ENCODE measurements at places on chromosomes 7 and 10.

GRCh38 chr10:103820101-103821062 is 35.0 kb downstream of the SH3PXD2A start:
- DNase-seq = peak; percentile 56

DNA sequence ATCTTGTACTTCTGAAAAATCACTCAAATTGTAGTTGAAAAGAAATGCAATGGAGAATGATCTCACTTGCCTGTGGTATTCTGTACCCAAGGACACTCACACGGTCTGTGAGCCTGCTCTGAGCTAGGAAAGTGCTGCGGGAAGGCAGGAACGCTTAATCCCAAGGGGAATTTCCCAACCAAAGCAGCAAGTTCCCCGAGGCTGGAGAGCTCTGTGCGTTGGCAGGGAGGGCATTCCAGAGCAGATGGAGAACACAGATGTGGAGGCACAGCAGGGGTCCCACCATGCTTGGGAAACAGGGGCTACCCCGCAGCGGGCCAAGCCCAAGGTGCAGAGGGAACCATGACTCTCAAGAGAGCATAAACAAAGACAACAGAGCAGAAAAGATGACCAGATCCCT is 13.6 kb downstream of the SVIL start:
- peak; percentile 85 for DNase-seq

DNA sequence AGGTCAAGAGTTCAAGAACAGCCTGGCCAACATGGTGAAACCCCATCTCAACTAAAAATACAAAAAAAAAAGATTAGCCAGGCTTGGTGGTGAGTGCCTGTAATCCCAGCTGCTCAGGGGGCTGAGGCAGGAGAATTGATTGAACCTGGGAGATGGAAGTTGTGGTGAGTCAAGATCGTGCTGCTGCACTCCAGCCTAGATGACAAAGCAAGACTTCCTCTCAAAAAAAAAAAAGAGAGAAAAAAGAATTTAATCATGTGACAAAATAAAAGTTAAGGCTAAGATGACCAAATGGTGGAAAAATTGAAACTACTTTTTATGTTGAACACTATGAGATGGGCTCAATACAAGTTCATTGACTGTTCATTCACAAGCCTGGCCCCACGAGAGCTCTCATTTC is 141.1 kb upstream of the WDR11 start:
- no peak for DNase-seq

DNA sequence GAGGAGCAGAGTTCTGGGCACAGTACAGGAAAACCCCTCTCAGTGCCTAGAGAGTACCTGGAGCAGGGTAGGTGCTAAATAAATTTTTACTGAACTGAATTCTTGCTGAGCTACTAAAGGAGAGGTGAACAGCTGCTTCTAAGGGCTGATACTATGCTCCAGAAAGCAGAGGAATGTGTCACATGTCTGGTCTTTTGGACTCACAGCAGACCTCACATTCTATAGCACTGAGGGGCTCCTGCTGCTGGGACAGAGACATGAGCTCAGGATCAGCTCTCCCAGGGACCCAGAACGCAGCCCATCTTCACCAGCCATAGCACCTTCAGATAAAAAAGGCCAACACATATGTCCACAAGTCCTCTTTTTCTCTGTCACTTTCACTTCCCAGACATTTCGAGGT is 133.0 kb upstream of the KLF14 start:
- no peak for DNase-seq

GRCh38 chr10:21194510-21194993 is 297.4 kb upstream of the NEBL start:
- DNase-seq = no peak

- DNase-seq = no peak
Measured at GRCh38 chr10:128998101-128998805, 468.8 kb upstream of the MGMT start.

DNA sequence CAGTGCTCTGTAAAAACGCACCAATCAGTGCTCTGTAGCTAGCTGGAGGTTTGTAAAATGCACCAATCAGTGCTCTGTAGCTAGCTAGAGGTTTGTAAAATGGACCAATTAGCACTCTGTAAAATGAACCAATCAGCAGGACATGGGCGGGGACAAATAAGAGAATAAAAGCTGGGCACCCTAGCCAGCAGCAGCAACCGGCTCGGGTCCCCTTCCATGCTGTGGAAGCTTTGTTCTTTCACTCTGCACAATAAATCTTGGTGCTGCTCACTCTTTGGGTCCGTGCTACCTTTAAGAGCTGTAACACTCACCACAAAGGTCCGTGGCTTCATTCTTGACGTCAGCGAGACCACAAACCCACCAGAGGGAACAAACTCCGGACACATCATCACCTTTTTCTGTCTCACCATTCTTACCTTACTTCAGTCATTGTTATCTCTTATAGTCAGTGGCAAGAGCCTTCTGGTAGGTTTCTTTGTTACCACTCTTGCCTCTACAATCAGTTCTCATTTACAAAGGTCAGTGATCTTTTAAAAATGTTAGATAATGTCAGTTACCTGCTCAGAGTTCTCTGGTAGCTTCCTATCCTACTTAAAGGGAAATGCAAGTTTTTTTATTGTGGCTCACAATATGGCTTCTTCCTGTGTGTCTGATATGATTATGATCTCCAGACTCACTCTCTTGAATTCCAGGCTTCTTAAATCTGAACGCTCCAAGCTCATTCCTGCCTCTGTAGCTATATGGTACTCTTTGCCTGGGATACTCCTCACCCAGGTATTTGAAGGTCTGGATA is 4.5 kb downstream of the STAM start:
- DNase-seq = no peak

DNA sequence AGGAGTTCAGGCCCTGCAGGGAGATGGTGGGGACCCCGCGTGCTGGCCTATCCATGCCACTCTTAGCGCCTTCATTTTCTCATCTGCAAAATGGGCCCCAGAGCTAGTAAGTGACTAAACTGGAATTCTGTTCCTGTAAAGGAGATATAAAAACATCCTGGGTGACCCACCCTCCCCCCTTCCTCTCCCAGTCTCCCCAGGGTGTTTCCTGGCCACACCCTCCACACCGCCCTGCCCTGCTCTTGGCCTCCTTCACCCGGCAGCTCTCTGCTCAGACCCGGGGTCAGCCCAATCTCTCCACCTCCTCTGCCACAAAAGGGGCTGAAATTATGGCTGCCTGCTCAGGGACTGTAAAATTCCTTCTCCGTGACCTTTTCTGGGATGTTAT is 70.7 kb downstream of the C10orf105 start:
- no peak for DNase-seq

GRCh38 chr10:118672766-118673715 is 77.6 kb upstream of the PRLHR start:
- no peak for DNase-seq

- DNase-seq = no peak
Measured at GRCh38 chr7:40369641-40370277, 235.0 kb downstream of the SUGCT start.

- DNase-seq = no peak
Measured at GRCh38 chr7:66257481-66257880, 52.3 kb downstream of the TPST1 start.

DNA sequence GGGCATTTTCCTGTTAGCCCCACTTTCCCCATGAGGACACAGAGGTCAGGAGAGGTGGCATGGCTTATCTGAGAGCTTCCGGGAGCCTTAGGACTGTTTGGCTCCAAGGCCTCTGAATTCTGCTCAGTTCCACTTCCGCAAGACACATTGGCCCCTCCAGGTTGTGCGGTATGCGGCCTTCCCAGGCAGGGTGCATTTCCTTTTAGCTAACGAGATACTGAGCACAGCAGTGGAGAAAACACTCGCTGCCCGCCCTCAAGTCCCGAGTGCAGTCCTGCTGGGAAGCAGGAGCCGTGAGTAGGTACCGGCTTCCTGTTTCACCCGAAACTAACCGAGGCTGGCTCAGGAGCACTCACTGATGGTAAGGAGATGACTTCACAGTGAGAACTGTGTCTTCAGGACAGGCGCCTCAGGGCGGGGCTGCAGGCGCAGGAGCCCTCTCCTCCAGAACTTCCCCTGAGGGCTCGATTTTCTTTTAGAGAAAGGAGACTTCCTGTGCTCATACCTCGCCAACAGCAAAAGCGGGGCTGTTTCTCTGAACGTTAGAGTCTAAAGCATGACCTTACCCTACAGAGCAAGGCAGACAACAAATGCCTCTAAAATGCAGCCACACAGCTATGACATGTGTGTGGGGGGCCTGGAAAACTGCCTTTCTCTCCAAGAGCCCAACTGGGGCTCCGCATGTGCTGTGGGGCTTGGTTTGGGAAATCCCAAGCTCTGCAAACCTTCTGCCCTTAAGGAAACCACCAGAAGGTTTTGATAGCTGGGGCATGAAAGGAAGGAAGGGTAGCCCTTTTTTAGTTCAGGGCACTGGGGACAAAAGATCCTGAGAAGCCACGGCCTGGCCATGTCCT is 25.9 kb downstream of the RGS10 start:
- no peak for DNase-seq

DNA sequence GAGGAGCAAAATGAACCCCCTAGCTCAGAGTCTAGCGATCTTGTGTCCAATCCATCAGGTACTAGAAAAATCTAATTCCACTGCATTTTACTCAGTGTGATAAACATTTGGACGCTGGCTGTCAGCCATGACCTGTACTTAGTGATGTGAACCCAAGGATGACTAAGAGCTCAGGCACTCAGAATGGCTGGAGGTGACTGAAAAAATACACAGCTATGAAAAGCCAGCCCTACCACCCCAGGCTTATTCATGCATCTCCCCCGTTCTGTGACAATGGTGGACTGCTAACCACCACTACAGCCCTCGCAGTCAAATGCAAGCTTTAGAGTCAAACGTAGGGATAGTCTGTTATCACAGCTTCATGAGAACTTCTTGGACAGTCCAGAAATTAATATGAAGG is 14.9 kb downstream of the AFAP1L2 start:
- no peak for DNase-seq

- DNase-seq = no peak
Measured at GRCh38 chr7:64686493-64687184, 20.7 kb downstream of the ZNF107 start.

DNA sequence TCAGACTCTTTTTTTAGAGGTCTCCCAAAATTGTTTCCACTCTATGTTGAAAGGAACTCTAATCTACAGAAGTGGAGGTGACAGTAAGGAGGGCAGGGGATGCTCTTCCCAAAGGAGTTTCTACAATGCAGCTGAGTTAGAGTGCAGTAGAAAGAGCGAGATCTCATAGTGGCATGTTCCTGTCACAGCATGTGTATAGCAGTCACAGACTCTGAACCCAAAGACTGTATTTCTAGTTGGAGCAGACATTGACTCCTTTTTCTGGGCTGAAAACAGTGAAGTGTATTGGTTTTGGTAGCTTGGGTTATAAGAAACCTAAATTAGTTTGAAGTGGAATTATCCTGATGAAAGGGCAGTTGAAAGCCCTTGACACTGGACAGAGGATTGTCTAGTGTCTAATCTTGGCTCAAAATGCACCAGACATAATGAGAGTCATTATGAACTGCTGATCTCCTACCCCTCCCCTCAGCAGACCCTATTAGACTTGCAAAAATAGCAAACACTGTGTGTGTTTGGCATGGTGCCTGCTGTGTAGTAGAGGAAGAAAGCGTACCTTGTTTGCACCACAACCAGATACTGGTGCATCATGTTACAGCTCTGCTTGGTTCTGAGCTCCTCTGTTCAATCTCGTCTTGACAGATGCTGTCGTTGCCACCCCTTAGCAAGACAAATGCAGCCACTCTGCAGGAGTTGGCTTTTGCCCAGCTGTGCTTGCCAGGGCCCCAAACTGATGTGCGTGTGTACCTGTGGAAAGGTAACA is 336.0 kb downstream of the AUTS2 start:
- DNase-seq = no peak

DNA sequence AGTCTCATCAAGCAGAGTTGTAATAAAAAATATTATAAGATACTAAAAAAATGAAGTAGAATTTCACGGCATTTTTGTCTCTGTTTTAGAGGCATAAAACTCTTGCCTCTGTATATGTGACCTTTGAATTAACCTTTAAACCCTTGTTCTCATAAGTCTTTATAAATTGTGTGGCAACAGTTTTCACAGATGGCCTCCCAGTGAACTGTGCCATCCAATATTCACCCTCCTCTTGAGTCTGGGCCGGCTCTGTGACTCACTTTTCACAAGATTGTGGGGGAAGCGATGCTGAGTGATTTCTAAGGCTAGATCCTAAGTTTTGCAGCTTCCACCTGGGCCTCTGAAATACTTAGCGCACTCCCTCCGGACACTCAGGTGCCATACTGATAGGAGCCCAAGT is 4.6 kb upstream of the USP6NL start:
- no peak for DNase-seq

- peak; percentile 65 for DNase-seq
Measured at GRCh38 chr7:137879357-137880158, 32.8 kb upstream of the DGKI start.

GRCh38 chr7:79281426-79281825 is 172.0 kb downstream of the MAGI2 start:
- no peak for DNase-seq

DNA sequence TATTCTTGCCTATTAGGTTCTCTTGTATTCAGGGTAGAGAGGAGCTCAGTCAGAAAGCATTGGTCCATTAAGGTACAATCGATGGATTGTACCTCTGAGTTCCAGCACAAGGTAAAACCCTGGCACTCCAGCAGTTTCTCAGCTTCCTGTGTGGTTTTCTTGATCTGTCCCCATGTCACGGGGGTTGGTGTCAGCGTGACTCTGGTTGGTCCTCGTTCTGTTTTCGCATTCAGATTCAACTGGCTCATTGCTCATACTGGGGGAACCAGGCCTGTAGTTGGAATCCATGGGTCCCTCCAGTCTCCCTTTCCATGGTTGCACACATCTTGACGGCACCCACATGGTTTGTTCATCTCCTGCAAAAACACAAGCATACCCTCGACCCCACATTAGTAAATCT is 32.7 kb upstream of the RASGEF1A start:
- no peak for DNase-seq

DNA sequence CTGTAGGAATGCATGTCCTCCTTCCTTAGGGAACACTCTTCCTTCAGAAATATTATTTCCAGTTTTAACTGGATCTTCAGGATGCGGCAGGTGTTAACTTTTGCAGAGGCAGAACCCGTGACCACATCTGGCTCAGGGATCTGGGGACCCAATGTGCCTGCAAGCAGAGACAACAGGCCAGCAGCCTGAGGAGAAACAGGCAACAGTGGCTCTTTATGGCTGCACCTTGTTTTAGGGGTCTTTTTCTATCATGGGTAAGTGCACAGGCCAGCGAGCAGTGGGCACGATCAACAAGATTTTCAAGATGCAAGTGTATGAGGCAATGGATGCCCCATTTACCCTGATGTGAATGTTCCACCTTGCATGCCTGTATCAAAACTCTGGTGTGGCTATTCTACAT is 497.5 kb upstream of the KLF6 start:
- no peak for DNase-seq

DNA sequence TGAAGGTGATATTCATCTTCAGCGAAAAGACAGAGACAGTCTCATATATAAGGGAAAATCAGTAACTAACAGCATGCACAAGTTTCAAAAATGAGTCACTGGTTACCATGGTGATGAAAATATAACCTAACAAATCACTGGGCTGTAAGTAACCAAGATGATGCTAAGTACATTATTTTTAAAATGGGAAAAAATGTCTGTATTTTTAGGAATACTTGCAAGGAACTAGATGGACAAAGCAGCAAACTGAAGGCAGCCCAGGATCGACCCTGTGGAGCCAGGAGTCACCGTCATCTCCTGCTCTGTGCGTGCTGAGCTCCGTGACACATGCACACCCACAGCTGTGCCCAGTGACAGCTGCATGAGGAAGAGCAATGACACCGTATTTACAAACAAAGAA is 137.3 kb downstream of the ELMO1 start:
- no peak for DNase-seq

- DNase-seq = no peak
Measured at GRCh38 chr7:104926601-104927041, 87.4 kb upstream of the KMT2E start.

GRCh38 chr10:61063901-61064300 is 119.9 kb upstream of the RHOBTB1 start:
- DNase-seq = no peak
